ENCODE measurements at places on chromosomes 7 and 10.

- DNase-seq = no peak
These were observed 147.2 kb upstream of the EEPD1 start for GRCh38 chr7:36005876-36006275.

DNA sequence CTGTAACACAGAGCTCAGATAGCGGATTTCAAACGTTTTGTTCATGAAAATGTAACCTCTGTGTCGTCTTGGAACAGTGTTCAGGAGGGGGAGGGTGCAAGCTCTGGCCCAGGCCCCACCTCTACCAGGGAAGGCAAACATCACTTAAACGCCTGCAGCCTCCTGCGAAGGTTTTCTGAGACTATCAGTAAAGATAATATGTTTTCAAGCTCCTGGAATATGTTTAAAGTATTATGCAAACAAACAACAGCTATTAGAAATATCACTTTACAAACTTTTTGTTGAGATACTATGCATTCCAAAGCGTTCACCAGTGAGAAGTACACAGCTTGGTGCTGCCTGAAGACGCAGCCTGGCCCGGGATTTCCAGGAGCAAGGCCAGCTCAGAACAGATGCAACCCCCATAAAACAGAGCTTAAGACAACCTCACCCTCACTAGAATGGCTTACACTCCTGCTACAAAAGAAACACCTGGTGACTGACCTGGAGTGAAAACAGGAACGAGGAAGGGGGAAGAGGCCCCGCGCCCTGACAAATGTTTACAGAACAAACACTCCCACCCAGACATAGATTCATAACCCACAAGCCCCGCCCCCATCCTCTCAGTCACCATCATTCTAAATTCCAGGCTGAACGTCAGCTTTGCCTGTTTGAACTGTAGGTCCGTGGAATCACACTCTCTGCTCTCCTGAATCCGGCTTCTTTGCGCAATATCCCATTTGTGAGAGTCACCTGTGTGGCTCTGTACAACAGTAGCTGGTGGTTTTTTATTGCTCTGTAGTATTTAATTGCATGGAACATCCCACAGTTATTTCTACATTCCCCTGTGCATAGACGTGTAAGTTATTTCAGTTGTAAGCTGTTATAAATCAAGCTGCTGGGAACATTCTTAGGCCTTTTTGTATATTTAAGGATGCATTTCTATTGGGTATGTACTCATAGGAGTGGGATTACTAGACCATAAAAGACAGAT is 155.0 kb downstream of the PTPRN2 start:
- no peak for DNase-seq

GRCh38 chr7:158113321-158114025 is 474.1 kb downstream of the PTPRN2 start:
- no peak for DNase-seq

- no peak for DNase-seq
These were observed 107.7 kb downstream of the RBM20 start for GRCh38 chr10:110751850-110752249.

GRCh38 chr10:112370424-112370819 is 3.5 kb upstream of the ACSL5 start:
- no peak for DNase-seq

DNA sequence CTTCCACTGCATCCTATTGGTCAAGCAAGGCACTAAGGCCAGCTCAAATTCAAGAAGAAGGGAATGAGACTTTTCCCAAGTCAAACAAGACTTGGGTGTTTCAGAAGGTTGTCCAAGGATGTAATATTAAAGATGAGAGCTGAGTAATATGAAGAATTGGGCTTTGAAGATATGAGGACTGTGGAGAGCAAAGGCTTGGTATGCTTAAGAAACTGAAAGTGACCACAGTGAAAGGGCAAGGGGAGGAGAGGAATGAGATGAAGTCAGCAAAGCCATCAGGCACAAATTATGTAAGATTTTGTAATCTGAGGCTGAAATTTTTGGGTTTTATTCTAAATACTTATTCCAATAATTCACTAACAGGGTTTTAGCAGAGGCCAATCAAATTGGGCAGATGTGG is 38.6 kb upstream of the NPY start:
- no peak for DNase-seq

- DNase-seq = no peak
These were observed 27.3 kb downstream of the SMKR1 start for GRCh38 chr7:129529643-129530042.

GRCh38 chr7:25864943-25865751 is 286.9 kb upstream of the NFE2L3 start:
- no peak for DNase-seq

- DNase-seq = no peak
These were observed 210.9 kb downstream of the CUX1 start for GRCh38 chr7:102028206-102028826.

DNA sequence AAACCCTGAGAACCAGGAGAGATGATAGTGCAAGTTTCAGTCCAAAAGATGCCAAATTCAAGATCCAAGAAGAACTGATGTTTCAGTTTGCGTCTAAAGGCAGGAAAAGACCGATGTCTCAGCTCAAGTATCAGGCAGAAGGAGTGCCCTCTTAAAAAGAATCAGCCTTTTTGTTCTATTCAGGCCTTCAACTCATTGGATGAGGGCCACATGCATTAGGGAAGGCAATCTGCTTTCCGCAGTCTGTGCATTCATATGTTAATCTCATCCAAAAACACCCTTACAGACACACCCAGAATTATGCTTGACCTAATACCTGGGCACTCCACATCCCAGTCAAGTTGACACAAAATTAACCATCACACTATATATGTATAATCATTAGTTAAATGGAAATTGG is 45.2 kb downstream of the DNAJB9 start:
- no peak for DNase-seq

GRCh38 chr10:10872035-10872673 is 145.5 kb upstream of the CELF2 start:
- peak; percentile 22 for DNase-seq

DNA sequence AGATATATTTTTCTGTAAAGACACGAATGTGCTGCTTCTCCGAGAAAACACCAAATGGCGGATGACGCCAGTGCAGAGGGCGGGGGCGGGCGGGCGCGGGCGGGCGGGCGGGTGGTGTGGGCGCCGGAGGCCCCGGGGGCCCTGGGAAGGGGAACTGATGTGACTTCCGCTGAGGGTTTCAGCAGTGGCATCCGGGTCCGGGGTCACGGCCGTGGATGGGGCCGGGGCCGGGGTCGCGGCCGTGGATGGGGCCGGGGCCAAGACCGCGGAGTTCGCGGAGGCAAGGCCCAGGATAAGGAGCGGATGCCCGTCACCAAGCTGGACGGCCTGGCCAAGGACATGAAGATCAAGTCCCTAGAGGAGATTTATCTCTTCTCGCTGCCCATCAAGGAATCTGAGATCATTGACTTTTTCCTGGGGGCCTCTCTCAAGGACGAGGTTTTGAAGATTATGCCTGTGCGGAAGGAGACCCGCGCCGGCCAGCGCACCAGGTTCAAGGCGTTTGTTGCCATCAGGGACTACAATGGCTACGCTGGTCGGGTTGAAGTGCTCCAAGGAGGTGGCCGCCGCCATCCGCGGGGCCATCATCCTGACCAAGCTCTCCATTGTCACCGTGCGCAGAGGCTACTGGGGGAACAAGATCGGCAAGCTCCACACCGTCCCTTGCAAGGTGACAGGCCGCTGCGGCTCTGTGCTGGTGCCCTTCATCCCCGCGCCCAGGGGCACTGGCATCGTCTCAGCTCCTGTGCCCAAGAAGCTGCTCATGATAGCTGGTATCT is 20.3 kb upstream of the IGF2BP3 start:
- peak; percentile 50 for DNase-seq

DNA sequence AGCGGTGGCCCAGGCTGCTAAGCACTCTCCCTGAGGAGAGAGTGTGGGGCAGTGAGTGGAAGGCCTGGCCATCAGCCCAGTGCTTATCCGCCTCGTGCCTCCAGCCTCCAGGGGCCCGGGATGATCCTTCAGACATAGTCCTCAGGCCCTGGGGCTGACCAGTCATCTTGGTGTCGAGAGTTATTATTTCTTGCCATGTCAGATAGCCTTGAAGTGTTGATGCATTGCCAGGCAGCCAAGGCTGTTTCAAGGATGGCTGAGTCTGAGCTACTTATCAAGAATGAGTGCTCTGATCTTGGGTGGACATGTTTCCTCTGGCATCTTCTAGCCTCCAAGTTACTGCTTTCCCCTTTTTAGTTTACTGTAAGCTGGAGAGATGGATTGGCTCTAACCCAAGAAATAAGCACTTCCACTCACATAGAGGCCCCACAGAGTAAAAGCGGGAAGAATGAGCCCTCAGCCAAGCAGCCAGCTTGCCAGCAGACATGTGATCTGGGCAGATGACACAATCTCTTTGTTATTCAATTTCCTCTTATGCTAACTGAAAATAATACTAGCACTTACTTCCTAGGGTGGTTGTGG is 136.5 kb upstream of the NAMPT start:
- no peak for DNase-seq

DNA sequence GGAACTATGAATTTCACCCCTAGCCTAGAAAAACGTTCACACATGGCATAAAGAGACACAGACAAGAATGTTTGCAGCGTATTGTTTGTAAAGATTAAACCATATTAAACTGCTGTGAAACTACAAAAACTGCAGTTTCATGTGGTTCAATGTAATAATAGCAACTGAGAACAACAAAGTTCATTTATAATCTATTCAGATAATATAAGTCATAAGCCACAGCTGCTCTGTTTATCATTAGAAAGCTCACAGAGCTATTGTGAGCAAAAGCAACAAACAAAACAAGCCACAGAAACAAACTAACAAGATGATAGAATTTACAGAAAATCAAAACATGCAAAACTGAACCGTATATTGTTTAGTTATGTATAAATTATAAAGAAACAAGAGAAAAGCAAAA is 113.5 kb downstream of the AHR start:
- DNase-seq = no peak

DNA sequence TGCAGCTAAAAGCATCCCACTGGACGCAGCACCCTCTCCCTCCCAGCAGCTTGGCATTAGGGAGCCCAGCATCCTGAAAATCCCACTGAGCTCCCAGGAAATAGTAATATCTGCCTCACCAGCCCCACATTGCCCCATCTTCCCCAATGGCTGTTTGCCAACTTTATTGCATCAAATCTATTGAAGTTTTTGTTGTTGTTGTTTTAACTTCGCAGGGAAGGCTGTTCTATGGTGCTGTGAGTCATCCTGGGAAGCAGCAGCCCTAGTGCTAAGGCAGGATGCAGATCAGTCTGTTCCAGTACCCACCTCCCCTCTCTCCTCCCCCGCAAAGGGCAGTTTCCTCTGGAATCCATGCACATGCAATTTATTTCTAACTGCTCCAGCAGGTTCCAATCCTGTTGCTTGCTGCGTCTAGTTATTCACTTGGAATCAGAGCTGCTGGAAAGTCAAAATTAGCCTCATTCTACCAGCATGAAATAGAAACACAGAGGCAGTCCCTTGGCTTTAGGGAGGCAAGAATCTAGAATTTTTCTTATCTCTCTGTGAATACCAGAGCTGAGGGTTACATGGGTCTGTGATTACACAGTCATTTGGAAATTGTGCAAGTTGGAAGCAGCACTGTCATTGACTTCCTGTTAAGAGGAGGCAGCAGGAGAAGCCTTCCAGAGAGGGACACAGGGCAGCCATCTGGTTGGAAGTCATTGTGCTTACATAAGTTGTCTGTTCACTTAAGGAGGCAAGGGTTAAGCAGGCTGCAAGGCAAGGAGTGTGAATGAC is 115.9 kb upstream of the CACUL1 start:
- peak; percentile 30 for DNase-seq

DNA sequence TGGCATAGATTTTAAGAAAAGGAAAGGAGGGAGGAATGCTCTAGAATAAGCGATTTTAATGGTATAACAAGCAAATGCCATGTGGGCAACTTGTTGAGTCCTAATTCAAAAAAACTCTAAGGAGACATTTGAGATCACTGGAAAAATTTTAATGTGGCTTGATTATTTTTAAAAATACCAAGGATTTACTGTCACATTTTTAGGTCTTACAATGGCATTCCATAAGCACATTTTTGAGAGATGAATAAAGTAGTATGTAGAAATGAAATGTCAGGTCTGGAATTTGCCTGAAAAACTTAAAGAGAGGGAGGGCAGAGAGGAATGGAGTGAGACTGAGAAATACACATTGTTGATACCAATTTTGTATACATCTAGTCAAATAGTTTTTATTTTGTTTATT is 20.3 kb downstream of the NCAPG2 start:
- DNase-seq = no peak

DNA sequence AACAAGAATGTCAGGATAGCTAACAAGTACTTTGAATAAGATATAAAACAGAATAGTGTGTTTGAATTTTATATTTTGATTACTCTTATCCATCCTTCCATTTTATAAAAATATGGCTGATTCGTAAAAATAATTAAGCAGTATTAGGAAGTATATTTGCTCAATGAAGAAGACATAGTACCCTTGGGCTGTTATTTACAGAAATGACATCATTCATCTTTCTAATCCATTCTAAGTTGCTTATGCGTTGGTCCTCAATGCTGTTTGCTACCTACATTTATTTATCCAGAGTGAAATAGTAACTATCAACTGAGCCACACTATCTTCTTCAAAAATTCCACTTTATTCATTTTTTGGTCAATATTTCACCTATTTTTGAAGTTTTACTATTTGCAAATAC is 2.1 kb upstream of the ZNF804B start:
- no peak for DNase-seq

- no peak for DNase-seq
These were observed 62.9 kb downstream of the FBXL13 start for GRCh38 chr7:103011650-103012049.

GRCh38 chr7:37541810-37542443 is 93.3 kb upstream of the ELMO1 start:
- DNase-seq = no peak

DNA sequence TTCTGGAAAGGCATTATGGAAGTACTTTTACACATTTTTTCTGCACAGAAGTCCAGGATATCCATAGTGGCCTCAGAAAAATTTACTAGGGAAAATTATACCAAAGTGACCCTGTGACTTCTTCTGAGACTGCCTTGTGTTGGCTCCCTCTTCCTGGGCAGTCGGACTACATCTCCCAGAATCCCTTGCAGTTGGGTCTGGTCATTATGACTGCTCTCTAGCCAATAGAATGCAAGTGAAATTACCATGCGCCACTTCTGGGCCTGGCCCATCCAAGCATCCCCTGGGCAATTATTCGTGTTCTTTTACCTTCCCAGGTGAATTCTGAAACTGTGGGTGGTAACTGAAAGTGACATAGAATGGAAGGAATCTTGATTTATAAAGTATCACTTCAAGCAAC is 430.9 kb downstream of the ACTR3B start:
- peak; percentile 18 for DNase-seq

GRCh38 chr10:73859784-73860491 is 14.4 kb downstream of the CAMK2G start:
- DNase-seq = no peak

GRCh38 chr7:80843018-80843677 is 75.7 kb downstream of the SEMA3C start:
- DNase-seq = no peak

DNA sequence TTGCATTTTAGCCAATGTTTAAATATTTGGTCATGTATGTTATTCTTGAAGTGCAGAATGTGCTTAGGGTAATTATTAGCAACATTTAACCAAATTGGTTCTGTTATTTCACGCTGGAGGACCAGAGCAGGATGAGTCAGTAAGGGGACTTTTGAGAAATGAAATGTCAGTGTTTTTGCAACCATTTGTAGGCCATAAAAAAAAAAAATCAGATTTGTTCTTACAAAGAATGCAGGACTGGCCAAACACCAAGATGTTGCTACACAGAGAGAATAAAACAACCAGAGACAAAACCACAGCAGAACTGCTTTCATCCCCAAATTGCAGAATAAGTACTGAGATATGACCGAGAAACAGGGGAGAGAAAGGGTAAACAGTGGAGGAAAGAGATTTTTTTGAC is 62.1 kb downstream of the TPST1 start:
- DNase-seq = no peak

Measured in endothelial cell (in vitro differentiated cells).